ENCODE measurements at places on chromosomes 16 and 17.

DNA sequence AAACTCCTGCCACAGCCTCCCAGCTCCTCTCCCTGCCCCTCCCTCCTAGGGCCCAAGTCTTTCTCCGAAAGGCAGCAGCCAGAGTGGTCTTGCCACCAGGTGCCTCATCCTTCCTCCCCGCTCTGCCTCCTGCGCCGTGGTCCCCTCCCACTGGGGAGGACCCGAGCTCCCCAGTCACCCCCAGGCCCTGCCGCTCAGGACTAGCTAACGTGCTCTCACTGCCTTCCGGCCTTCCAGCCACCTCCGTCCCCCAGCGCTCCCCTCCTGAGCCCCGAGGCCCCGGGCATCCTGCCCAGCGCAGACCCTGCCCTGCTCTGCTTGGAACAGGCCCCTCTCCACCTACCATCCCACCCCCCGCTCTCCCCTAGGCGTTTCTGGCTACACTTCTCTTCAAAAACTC, 19.4 kb upstream of the COL1A1 start:
- no peak for DNase-seq

- no peak for DNase-seq
These were observed 55.5 kb upstream of the IL34 start for GRCh38 chr16:70590722-70591415.

GRCh38 chr16:58551496-58551895, 36.2 kb downstream of the SETD6 start:
- no peak for DNase-seq

DNA sequence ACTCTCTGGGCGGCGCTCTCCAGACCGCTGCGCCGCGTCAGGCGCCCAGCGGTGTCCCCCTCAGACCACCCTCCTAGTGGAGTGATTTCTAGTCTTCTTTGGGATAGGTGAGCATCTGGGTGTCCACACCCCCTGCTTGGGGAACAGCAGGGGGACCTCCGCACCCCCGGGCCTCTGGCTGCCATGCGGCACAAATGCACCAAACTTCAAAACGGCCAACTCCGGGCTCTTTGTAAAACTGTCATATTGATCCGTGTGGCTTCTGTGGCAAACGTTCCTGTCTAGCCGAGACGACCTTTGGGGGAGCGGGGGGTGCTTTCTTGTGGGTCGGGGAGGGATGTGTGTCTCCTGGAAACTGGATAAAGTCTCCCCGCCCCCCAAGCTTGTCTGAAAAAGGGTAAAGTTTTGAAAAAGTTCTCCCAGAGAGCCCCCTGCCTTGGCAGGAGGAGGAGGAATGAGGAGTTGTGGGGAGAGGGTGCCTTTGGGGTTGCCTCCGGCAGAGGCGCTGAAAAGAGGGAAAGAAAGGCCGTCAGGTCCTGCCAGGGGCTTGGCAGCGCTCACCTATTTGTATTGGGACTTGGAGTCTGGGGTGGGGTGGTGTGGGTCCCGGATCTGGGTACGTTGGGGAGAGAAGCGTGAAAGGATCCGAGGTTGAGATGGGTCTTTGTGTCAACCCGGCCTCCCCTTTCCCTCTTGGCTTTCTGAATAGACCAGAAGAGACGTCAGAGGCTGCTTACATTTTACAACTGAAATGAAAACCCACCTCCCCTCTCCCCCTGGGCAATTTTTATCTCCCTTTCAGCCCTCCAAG, 2.2 kb upstream of the CHD3 start:
- DNase-seq: no peak

- no peak for DNase-seq
These were observed 711 bp downstream of the ALYREF start for GRCh38 chr17:81890447-81891302.

DNA sequence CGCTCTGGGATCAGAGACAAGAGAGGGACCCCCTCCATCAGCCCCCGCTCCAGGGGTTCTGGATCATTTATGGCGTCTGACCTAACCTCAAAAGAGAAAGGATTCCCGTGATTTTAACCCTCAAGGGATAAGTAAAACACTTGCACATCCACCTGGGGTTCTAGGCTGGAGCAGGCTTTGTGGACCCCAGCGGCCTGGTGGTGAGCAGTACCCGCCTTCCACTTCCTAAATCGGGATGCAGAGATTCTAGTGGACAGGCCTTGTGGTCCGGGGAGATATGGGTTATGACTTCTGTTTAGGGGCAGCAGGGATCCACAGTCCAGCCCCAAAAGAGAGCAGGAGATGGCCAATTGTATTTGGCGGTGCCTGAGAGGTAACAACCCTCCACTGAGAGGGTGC, 684 bp upstream of the PITPNM3 start:
- no peak for DNase-seq

GRCh38 chr17:19332371-19333131, 30.0 kb downstream of the B9D1 start:
- DNase-seq: no peak

DNA sequence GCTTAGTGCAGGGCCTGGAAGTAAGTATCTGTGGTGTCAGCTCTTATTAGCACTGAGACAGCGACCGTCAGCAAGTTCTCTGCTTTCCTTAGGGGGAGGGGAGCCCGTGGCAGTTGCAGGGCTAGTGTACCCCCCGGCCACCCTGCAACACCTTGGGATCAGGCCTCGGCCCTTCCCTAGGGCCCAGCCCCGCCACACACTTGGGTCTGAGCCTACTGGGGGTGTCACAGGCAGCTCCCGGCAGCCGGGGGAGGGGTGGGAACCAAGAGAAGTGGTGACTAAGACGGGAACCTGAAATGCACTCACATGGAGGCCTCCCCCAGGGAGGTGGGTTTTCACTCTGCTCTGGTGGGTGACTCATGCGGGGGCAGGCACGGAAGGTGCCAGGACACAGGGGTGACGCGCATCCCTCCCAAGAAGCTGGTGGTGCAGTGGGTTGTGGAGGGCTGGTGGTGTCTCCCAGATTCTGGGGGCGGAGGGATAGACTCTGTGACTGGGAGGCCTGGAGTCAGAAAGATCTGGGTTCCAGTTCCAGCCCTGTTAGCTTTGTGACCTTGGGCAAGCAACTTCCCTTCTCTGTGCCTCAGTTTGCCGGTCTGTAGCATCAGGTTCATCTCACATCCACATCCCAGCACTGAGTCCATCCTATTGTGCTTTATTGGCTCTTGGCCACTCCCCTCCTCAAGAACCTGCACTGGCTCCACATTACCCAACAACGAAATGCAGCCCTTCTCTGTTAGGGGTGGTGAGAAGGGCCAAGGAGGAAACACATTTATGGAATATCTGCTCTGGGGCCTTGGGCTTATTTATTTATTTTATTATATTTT, 44.5 kb downstream of the LAT start:
- DNase-seq: peak; percentile 35

DNA sequence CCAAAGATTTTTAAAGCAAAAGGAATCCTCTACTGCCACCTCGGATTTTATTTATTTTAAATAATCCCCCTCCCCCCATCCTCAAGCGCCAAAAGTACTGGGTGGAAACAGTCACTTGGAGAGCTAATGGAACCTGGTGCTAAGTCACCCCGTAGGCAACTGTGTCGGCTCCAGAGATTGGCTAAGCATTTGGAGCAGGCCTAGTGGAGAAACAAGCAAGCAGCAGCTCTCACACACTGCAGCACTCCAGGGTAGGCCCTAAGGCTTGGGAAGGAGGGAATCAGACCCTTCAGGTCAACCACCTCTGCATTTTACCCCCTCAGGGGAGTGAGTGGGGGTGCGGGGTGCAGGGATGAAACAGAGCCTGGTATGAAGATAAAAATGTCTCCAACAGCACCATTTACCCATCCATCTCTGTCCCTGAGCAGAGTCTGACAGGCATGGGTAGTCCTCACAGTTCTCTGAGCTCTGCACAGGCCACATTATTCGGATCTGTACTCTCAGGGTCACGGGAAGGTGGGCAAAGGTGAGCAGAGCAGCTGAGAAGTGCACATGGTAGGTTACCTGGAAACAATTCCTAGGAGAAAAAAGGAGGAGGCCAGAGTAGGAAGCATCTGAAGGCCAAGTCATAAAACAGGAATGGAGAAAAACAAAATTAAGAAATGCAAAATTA, 27.2 kb upstream of the STAC2 start:
- no peak for DNase-seq

- DNase-seq: no peak
These were observed 36.9 kb upstream of the ERN1 start for GRCh38 chr17:64166876-64167275.

- DNase-seq: no peak
These were observed 131.0 kb downstream of the AATF start for GRCh38 chr17:37079735-37080134.

DNA sequence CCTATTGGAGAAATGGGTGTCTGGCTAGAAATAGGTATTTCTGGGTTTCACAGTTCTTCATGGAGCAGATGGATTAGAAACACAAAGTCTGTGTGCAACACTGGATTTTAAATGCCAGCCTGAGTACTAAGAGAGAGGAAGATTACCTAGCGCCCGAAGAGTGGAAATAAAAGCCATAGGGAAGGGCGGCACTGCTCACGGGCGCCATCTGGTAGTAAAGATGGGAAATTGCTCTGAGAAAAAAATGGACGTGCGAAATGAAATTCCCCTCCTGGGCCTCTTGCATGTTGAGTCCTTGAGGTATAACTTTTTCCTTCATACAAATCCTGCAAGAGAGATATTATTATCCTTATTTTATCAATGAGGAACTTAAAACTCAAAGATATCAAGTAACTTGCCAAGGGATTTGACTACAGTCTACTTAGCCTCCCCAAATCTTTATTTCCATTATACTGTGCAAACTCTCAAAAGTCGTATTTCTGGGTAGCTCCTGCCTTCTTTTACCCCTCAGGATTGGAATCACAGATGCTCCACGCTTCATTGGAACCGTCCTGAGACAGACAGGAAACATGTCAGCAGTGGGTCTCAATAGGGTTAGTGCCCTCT, 72.8 kb downstream of the MMD start:
- DNase-seq: peak; percentile 75

DNA sequence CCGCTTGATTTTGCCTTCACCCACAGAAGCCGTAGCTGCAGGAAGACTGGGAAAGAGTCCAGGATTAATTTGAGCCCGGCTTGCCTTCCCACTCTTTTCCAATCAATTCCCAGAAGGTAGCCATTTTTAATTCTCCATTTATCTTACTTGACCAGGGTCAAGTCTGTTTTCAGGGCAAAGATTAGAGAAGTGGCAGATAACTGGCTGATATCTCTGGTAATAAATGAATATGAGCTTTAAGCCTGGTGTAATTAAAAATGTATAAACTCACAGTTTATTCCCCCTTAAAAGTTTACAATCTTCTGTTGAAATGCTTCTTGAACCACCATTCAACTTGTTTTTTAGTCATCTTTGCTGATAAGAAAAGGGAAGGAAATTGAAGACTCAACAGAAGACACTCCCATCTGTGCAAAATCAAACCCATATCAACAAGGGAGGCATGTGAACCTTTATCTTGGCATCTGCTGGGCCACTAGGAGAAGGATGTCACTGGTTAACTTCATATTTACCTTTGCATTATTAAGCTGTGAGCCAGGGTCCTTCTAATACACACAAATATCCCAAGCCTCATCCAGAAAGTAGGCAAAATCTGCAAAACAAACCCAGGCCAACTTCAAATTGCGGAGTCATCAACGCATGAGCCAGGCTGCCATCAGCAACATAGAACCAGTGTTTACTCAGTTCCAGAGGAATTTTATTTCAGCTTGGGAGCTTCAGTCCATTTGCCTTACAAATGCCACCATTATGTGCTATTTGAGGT, 314.6 kb upstream of the MAF start:
- peak; percentile 19 for DNase-seq

GRCh38 chr16:23374721-23375510, 72.8 kb downstream of the SCNN1B start:
- no peak for DNase-seq

DNA sequence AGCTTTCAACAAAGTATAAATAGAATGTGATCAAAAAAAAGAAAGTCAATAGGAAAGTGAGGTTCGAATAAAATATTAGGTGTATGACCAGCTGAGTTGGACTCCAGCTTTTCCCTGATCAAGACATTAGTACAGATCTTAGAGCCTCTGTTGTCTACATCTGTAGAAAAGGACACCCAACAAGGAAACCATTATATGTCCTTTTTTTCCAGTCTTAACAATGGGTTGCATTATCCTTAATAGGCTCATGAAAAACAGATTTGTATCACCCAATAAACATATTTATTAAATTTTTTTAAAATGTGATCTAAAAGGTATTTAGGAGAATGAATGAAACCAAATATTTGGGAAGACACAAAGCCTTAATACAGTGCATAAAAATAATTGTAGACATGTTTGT, 18.1 kb downstream of the ABCA6 start:
- DNase-seq: no peak

DNA sequence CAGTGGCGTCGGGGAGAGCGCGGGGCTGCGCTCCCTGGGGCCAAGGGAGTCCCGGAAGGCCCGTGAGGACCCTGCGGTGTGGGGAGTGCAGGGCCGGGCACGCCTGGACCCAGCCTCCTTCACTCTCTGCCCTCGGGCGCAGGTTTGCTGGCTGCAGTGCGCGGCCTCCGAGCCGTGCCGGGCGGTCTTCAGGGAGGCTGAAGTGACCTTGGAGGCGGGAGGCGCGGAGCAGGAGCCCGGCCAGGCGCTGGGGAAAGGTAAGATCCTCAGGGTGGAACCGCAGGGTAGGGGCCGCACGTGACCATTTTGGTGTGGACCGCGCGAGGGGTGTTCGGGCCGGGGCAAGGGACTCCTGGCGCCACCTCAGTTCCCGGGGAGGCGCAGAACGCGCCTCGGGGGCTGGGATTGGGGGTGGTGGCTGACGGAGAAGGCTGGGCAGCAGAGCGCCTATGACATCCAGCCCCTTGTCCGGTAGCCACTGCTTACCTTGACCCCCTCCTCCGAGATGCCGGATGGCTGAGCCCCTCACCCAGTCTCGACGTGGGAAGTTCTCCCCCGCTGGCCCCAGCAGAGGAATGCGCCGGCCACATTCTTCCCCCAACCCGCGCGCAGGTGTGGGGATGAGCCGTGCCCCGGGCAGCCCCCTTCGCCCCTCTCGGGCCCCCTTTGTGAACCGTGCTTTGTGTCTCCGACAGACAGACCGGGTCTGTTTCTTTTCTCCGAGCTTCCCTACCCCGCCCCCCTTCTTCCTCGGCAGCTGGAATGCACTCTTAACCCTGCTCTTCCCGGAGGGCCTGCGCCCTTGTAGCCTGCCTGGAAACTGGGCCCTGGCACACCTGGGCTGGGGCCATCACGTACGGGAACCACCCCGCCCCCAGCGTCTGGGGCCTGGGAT, 631 bp downstream of the CDH3 start:
- DNase-seq: no peak

- DNase-seq: no peak
These were observed 63.5 kb downstream of the PRMT7 start for GRCh38 chr16:68374246-68374805.

DNA sequence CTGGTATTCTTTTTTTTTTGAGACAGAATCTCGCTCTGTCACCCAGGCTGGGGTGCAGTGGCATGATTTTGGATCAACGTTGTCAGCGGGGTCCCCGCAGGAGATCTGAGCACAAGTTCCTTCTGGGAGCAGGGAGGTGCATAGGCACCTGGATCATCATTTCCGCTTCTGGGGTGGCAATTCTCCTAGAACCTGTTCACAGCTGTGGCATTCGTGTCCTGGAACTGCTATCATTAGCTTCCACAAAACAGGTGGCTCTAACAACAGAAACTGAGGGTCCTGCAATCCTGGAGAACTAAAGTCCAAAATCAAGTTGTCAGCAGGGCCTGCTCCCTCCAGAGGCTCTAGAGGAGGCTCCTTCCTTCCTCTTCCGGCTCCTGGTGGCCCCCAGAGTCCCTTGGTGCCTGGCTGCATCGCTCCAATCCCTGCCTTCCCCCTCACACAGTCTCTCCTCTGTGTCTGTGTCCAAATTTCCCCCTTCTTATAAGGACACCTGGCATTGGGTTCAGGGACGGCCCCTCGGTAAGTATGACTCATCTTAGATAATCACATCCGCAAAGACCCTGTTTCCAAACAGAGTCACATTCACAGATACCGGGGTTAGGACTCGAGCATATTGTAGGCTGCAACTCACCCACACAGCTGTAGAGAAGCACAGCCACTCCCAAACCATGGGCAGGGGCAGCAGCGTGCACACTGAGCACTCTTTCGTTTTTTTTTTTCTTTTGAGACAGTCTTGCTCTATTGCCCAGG, 43.5 kb upstream of the KLHDC4 start:
- DNase-seq: no peak
